ENCODE measurements at places on chromosomes 7 and 10.

DNA sequence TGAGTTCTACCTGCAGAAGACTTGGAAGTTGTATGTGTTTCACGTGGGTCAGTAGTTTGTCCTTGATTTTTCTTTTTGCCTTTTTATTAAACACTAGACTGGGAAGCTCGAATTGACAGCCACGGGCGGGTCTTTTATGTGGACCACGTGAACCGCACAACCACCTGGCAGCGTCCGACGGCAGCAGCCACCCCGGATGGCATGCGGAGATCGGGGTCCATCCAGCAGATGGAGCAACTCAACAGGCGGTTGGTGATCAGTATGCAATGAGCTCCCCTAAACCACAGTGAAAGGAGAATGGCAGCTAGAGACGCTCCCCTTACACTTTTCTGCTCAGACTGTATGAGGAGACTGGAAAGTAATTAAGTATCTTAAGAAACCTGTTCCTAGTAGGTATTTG, 126.7 kb upstream of the STK17A start:
- no peak for DNase-seq

GRCh38 chr7:77525231-77525630, 11.9 kb upstream of the PTPN12 start:
- no peak for DNase-seq

DNA sequence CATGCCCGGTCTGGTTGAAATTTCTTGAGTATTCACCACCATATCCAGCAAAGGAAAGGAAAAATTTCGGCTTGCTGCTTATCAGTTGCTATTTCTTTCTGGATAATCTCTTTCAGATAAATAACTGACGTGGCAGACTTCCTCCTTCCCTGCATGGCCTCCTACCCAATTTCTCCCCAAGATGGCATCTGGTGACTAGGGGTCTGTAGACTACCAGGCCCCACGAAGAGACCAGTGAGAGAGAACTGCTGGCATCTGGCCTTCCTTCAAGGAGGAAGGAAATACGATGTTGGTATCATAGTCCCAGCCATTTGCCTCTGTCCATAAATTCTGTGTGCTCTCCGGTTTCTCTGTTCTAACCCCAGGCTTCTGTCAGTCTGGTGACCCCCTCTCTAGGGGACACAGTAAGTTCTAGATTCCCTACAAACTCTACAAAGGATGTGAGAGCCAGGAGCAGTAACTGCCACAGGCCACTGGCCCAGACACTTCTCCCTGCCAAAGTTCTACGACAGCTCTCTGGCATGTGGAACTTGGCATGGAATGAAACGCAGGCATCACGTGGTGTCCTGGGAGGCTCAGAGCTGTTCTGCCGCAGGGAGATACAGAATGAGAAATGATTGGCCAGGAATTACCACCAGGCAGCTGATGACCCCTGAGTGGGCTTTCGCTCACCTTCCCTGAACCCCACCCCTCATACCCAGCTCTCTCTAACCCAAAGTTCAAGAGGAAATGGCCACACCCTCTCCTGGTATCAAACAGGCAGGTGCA, 30.0 kb upstream of the MSRB2 start:
- no peak for DNase-seq

DNA sequence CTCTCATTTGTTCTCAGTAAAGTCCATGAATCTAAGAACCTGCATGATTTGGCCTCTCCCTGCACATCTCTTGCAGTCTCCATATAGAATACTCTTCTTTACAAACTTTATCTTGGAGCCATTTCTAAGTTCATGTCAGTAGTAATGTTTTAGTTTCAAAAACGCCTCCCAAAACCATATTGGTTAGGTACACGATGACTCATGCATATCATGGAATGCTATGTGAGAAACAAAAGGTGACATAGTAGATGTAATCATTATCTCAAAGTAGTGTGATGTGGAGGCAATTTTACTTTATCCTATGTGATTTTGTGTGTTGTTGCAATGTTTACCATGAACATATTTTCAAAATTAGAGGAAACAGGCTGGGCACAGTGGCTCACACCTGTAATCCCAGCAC, 520.7 kb downstream of the KCNMA1 start:
- DNase-seq, result no peak

GRCh38 chr7:5082806-5083205, 37.1 kb downstream of the RBAK start:
- DNase-seq, result no peak

- DNase-seq, result no peak
Observed at GRCh38 chr10:124533266-124533665, 71.6 kb downstream of the LHPP start.

GRCh38 chr10:69048103-69048502, 39.8 kb upstream of the SRGN start:
- DNase-seq, result peak; percentile 66

DNA sequence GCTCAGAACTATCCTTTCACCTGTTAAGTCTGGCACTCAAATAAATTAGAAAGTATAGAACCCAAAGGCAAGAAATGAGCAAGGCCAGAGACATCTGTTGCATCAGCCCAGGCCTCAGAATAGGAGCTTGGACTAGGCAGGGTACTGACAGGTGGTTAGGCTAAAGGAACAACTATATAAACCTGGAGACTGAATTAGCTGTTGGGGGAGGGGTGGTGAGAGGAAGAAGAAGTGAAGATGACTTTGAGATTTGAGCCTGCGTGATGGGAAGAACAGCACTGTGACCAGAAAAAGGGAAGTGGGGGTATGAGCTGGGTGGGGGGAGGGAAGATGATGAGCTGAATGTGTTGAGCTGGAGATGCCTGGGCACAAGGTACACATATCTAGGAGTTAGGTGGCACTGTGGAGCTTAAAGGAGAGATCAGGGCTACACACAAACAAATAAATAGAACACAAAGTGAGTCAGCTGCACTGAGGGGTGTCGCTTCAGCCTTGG, 244.7 kb downstream of the PTEN start:
- DNase-seq, result no peak

DNA sequence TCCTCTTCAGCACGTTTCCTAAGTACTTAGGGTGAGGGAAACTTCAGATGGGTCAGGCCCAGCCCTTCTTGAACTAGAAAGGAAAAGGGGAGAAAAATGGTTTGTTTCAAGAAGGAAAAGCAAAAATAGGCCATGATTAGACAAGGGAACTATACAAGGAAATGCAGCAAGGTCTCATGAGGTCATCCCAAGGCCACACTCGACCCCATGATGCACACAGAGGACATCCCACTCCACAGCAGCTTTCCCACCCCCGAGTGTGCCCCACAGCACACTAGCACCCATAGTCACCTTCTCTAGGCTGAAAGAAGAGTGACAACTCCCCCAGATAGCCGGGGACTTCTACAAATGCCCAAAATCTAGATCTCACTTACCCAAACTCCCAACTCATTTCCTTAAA, 173.4 kb downstream of the FAM107B start:
- DNase-seq, result no peak

- DNase-seq, result no peak
Observed at GRCh38 chr7:151077705-151078232, 2.8 kb downstream of the FASTK start.

DNA sequence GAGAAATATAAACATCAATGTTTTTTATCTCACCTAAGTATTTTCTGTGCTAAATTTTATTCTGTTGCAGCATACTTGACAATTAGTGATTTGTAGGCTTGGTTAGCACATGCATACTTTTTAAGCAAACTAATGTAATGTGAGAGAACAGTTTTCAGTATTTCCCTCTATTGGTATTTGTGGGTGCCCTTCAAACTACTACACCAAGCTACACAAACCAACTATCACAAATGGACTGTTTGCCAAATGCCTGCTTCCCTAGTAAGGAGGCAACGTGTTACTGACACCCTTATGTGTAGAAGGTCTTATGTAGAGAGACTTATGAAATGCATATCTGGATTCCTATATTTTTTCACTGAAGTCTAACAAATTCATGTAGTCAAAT, 98.4 kb upstream of the FZD1 start:
- no peak for DNase-seq

DNA sequence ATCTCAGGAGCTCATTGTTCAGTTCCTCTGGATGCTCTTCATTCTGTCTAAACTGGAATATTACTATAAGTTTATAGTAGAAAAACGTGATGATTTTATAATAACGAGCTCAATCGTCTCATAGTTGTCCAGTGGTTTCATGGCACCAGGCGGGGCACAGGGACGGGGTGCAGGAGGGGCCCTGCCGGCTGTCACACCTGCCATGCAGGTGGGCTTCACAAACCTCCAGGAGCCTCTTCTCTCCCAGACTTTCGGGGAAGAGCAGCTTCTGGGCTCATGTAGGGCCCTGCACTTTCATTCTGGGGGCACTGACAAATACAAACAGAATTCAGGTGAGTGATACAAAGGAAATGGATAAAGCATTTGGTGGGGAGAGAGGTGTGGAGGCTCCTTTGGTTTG, 146.9 kb upstream of the KLF6 start:
- DNase-seq, result no peak

DNA sequence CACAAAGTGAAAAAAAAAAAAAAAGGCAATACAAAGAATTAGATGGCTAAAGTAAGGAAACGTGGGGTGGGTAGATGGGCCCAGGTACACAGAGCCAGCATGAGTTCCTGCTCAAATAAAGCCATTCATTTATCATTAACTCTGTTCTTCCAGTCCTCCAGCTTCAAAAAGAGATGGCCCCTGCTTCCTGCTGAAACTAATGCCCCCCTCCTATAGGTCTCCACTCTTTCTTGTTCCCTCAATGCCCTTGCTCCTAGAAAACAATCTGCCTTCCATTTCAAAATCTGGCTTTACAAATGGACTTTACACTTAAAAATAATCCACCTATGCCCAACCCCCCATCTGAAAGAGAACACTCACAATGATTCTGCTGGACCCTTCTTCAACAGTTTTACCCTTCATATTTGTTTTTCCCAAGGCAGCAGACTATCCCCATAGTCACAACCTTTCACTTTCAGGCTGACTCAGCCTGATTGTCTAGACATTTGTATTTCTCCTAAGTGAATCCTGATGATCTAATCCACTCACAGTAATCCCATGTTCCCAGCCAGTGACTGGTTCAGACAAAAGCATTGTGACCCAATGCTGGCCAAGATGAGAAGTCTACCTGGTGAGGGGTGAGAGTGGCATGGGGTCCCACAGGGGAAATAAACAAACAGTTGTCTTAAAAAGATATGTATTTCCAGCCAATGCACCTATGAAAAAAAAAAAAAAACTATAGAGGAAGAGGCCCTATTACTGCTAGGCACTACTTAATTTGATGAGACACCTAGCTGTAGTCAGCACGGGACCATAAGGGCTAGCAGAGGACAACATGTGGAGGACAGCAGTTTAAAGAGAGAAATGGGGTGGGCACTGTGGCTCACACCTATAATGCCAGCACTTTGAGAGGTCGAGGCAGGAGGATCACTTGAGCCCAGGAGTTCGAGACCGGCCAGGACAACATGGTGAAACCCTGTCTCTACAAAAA, 74.6 kb upstream of the GRID1 start:
- peak; percentile 16 for DNase-seq

DNA sequence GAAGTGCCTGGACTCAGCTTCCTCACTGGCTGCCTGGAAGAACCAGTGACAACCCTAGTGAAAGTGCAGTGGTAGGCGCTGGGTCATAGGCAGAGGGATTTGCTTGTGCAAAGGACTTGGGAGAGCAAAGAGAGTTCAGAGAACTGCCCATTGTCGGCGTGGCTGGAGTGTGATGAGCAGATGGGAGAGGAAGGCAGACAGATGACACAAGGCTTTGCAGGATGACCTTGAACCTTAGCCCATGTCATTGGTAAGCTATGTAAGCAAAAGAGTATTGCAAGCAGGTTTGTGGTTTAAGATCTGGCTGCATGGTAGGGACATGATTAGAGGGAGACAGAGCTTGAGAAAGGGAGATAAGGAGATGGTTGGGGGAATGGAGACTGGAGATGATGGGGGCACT, 35.3 kb upstream of the NOBOX start:
- DNase-seq, result no peak

DNA sequence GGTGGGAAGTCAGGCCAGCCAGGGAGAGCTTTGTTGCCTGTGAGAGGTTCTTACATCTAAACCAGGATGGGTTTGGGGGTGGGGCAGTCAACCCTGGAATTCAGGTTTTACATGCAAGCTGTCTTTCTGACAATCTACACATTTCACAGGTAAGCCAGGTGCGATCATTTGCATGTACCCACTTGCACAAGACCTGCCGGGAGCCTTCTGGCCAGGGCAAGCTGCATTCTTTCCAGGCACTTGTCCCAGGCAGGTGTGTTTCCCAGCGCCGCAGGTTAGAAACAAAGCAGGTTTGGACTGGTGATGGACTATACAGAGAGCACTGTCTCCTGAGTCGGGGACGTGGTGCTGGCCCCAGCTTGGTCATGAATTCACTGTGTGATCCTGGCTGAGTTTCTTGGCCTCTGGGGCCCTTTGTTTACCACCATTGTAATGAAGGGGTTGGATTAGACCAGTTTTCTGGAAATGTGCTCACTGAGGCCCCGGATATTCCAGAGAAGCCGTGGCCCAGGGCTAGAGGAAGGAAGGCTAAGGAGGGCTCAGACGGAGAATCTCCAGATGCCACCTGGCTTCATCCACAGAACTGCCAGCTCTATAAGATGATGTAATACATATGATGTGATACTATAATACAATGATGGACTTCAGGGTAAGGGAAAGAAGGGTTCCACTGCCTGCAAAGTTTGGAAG, 205.2 kb upstream of the SVIL start:
- DNase-seq, result no peak

DNA sequence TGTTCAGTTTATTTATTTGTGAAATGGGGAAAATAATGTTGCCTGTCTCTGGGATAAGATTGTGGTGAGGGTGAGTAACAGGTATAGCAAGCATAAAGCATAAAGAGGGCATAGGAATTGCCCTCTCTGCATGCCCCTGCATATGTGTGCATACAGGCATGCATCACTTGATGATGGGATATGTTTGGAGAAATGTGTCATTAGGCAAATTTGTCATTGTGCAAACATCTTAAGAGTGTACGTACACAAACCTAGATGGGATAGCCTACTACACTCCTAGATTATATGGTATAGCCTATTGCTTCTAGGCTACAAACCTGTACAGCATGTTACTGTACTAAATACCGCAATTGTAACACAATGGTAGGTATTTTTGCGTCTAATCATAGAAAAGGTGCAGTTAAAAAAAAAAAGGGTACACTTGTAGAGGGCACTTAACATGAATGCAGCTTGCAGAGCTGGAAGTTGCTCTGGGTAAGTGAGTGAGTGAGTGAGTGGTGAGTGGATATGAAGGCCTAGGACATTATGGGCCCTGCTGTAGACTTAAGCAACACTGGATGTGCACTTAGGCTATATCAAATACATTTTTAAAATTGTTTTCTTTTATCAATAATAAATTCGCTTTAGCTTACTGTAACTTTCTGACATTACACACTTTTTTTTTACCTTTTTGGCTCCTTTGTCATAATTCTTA, 386.5 kb upstream of the ANKRD30A start:
- DNase-seq, result no peak

- no peak for DNase-seq
Observed at GRCh38 chr10:71887743-71888142, 36.7 kb upstream of the PSAP start.

Data from activated CD4-positive, alpha-beta T cell treated with anti-CD3 and anti-CD28 coated beads, Interleukin-2, Interleukin-4, amounts not matched to agents 100 ng/mL and 50 ng/mL, durations not matched to agents 16 hours and 8 hours (primary cell).